ENCODE measurements at places on chromosomes 11 and 22.

DNA sequence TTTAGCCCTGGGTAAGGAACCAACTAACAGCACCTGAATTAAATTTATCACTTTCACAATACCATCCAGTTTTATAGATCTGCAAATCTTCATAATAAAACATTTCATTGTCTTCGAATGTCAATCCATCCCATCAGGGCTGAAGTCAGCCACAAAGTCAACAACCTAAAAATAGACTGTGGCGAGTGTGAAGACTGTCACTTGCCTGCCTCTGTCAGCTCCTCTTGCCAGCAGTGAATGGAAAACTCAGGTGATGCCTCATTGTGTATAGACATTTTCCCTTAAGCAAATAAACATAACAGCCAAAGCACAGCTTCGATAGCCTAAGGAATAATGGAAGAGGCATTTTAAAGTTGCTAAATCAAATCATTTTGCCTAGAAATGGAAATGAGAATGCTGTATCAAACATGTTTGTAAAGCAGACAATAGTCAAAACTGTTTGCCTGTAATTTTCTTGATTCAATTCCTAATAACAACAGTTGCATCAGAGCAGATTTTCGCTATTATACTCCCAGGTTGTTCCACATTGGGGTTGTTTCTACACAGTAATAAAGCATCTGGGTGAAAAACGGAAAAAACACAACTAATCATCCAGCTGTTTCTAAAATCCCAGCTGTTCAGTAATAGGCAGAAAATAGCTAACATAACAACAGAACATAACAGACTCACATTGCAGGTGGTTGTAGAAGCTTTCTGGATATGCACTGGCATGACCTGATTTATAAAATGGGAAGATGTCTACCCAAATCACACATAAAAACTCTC, 15.7 kb downstream of the KCNA4 start:
- DNase-seq = no peak

DNA sequence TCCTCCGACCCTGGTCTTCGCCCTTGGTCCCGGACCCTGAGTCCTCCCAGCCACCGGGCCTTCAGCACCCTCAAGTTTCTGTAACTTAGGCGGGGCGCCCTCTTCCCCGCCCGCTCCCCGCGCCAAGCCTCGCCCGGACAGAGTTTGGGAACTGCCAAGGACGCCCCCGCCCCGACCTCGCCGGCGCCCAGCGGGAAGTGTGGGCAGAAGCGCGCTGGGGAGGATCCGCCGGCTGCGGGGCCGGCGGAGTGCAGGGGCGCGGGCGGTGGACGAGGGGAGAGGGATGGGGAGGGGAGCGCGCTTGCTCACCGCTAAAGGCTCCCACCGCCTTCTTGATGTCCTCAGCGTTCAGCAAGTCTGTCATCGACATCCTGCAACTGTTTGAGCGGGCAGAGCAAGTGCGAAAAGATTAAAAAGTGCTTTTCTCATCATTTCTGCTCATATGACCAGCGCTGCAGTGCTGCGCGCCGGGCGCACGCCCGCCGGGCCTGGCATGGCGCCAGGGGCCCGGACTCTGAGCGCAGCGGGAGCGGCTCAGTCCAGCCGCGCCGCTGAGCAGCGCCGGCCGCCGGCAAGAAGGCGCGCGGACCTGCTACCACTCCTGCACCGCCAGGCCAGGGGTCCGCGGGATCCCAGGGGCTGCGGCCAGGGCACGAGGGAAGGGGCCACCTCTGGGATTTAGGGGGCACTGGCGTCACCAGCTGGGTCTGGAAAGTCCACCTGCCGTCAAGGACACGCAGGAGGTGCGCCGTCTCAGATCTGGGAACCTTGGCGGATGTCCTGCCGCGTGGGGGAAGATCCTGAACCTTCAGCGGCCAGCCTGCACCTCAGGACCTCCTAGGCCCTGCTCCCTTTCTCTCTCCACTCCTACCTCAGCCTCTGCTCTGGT, at the start of gene PVALB:
Gene PVALB, minus strand, starts transcription at position 400 of the 889 bp plus-strand sequence. Its CDS starts 30 bp downstream, at position 370.
- DNase-seq = peak; percentile 46

DNA sequence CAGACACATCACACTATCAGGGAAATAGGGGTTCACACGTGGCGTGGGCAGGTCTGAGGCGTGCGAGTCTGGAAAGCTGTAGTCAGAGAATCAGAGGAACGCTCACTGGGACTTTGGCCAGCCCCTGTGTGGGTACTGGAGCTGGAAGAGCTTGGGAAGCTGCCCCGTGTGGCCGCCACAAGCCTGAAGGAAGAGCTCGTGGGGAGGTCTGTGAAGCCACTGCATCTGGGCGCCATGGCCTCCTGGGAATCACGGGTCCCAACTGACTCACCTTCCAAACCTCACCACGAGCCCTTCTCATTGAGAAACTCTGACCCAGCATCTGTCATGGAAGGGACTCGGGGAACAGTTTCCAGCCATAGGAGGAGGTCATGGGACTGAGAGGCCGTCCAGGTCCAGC, 5.9 kb upstream of the MRGPRF start:
- no peak for DNase-seq

DNA sequence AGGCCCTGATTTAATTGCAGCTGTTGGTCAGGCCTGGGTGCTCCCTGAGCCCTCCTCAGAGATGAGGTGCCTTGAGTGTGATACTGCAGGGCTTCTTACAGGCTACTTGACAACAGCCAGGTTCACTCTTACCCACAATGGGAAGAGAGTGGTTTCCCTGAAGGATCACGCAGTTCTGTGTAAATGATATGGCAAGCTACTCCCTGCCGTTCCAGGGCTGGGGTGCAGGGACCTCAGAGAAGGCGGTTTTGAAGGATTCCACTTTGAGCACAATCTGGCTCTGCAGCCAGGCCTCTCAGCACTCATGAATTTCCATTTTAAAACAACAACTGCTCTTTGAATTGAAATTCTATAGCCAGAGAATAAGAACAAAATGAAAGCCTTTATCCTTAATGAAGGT, 92.9 kb downstream of the SLC17A6 start:
- DNase-seq = no peak

- no peak for DNase-seq
Observed at GRCh38 chr11:5178046-5178837, 22.2 kb downstream of the OR51V1 start.

GRCh38 chr22:31646186-31647019, 15.6 kb downstream of the PISD start:
- no peak for DNase-seq

GRCh38 chr11:120675171-120675570, 163.6 kb downstream of the GRIK4 start:
- DNase-seq = no peak

DNA sequence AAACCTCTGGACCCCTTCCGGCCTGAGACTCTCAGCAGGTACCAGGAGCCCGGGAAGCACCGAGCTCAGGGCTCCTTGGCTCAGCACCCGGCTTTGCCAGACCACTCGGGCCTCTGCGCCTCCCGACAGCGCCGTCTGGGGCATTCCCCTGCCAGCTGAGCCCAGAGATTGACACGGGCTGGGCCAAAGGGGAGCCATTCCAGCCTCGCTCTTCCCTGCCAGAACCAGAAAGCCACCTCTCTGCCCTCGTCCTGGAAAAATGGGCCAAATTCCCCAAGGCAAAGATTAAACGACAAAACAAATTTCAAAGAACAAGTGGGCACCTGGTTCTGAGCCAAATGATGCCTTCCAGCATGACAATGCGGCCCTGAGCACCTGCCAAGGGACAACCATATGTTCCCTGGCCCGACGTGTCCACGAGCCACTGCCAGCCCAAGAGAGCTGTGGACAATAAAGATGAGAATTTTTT, 59.3 kb downstream of the CELSR1 start:
- no peak for DNase-seq

DNA sequence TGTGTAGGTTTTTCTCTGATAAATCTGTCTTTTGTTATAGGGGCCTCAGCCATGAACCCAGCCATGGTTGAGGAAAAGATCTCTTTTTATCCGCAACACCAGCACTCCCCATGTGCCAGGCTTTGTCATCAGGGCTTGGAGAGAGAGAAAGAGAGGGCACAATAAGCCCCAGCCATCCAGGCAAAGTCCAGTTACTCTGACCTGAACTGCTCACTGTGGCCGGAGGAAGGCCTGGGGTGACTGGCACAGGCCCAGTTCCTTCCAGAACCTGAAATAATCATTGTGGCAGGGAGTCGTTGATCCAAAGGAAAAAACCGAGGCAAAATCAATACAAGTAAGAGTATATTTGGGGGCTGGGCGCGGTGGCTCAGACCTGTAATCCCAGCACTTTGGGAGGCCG, 3.9 kb upstream of the ARHGAP8 start:
- DNase-seq = no peak

GRCh38 chr22:33779243-33779642, 141.0 kb downstream of the LARGE1 start:
- no peak for DNase-seq

DNA sequence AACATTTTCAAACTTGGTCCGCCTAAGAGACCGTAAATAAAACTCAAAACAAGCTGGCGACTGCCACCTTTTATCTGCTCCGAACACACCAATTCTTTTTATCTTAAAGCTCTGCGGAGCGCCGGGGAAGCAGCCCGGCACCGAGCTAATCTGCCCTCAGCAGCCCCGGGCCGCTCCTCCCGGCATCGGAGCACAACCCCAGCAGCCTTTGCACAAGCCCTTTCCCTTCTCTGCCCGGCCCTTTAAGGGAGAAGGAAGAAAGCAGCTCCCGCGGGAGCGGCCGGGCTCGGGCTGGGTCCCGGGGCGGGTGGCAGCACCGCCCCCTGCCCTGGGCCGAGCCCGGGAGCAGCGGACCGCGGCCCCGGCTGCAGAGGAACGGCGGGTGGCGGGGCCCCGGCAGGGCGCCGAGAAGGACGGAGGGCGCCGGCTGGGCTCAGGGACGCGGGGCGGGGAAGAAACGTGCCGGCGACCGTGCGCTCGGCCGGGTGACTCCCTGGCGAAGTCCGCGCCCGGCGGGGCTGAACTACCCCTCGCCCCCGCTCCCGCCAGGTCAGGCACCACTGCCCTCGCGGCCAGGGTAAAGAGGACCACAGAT, 133.6 kb upstream of the C11orf58 start:
- no peak for DNase-seq

DNA sequence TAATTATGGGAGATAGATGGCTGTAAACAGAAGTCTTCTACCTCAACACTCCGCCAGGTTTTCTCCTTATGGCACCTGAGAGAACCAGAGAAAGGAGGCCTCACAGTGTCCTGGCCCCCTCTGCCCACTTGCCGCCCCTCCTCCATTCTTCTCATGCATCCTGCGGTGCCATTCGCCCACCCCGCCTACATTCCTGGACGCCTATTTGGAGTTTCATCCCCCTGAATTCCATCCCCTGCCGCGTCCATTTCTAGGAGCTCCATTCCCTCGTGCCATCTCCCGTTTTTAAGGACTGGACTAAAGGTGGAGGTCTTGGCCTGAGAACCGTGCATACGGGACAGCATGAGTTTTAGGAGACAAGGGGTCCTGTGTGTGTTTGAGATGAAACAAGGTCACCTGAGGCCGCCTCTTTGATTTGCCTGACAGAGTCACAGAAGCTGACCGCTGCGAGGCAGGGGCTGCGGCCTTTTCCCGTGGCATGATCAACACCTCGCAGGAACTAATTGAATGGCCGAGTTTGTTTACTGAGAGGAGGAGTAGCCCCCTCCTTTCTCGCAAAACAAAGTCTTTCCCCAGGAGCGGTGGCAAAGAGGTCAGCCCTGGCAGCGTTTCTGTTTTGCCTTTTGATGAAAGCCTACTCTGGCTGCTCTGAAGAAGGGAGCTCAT, 246.2 kb downstream of the ST3GAL4 start:
- no peak for DNase-seq

- no peak for DNase-seq
Observed at GRCh38 chr11:5671831-5672230, 13.0 kb downstream of the TRIM5 start.

DNA sequence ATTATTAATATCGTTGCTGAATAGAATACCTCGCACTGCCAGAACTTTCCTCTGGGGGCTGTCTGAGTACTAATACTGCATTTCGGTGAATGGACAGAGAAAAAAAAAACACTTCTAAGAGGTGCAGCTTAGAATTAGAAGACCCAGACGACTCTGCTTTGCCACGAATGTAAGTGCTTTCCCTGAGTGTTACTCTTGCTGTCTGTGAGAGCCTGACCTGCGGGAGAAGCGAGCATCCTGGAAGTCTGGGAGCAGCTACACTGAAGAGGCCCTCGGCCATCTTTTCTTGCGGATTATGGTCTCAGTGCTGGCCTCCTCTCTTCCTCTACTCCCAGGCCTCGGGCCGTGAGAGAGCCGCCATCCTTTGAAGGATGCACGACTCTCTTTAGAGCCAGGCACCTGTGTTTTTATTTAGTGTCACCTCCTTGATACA, 94.9 kb downstream of the SCN3B start:
- DNase-seq = no peak

DNA sequence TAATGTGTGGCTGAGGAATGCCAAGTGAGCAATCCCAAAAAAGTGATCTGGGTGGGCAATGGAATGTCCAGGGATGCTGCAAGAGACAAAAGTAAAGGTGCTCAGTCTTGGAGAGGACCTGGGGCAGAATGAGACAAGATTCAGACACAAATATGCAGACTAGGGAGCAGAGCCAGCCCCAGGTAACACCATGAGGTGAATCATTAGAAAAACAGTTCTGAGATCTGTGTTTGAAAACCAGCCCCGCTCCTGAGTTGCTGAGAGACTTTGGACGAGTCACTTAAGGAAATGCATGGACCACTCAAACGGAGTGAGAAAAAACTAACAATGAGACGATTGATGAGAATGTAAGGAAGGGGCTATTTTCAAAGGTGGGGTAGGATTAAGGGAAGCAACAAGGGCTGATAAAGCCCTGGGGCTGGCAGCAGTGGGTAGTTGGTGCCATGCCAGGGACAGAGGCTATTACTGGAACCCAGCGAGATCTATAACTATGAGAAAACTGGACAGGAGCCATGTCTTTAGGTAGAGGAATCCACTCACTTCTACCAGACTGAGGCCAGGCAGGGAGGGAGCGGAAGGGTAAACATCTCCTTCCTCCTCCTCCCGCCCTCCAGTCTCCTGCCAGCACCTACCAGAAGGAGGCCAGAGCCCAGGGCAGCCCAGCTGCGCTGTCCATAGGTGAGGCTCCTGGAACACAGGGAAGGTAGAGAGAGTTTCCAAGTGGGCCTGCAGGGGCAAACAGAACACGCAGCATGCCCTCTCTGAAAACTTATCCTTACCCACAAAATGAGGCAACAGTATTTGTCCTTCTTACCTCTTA, 130.4 kb upstream of the TEAD1 start:
- DNase-seq = no peak

GRCh38 chr22:25777870-25778269, 35.9 kb downstream of the MYO18B start:
- DNase-seq = peak; percentile 38

DNA sequence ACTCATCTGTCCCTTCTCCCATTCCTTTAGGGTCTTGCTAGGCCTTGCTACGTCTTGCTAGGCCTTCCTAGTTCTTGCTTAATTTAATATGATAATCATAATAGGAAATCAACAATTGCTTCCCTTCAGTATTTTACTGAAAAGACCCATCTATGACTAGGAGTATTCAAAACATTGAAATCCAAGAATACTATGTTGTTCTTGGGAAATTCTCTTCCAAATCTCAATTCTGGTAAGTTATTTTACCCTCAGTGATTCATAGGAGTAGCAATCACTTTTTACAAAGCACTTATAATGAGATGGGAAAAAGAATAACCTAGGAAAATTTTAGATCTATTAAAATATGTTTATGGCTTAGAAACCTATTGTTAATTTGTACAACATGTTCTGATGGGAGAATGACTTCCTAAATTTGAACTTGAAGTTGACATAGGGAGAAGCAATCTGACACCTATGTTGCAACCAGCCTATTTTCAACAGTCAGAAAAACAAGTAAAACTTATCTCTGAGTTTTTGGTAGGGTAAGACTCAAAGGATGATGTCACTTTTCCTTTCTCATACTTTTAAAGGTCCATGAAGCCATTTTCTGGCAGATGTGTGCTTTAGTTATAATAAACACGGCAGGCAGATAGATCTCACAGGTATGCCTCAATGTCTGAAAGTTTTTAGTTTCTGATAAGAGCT, 29.5 kb upstream of the HIPK3 start:
- DNase-seq = no peak

Data from kidney capillary endothelial cell (primary cell).